ENCODE measurements at places on chromosomes 2 and 18. TPM values are rescaled to one million over a fixed set of nuclear protein-coding genes. Genes with fewer than 3 reads are reported as not detected.

DNA sequence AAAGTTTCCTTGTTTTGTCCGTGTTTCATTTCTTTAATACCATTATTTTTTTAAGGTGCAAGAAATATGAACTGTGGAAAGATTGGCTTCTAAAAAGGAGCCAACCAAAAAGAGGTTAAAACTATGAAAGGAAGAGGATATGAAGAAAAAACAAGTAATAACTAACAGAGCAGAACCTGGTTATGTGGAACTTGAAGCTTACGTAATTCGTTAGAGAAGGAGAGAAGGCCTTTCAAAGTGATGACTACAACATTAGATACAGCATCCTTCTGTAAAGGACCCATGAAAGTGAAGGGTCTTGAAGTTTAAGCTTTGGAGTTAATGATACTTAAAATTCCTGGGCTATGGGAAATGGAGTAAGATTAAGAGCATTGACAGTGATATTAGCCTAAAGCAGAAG, 84.5 kb downstream of the ANKRD12 start:
- no peak for DNase-seq

REEP1 gene
- total RNA-seq: not detected

- DNase-seq: no peak
Measured at GRCh38 chr2:23230885-23231284, 154.1 kb upstream of the KLHL29 start.

CXCR4 gene
- total RNA-seq: 17.6 TPM

DNA sequence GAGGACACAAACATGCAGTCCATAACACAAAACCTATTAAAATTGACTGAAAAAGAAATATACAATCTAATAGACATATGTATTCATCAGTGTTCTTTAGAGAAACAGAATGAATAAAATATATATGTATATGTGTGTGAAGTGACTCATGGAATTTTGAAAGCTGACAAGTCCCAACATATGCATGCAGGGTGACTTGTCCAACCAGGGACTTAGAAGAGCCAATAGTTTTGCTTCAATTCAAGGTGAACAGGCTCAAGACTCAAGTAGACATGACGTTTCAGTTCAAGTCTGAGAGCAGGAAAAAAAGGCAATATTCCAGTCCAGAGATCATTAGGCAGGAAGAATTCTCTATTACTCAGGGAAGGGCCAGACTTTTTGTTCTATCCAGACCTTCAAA, 271.2 kb upstream of the SETBP1 start:
- no peak for DNase-seq

DNA sequence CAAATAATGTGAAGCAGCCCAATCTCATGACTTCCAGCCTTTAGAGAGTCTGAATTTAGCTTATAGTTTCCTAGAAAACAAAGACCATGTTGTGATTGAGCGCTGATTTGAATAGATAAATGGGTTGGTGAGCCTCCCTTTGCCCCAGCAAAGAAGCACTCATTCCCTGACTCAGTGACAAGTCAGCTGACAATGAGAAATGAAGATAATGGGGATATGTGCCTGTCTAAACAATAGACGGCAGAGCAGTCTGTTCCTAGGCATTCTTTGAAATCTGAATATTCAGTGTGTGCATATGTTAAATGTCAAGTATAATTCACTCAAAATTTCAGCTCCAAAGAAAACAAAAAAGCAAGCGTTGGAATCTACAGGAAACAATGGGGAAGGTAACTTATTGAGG, 34.8 kb upstream of the LINC00305 start:
- DNase-seq: no peak

DNA sequence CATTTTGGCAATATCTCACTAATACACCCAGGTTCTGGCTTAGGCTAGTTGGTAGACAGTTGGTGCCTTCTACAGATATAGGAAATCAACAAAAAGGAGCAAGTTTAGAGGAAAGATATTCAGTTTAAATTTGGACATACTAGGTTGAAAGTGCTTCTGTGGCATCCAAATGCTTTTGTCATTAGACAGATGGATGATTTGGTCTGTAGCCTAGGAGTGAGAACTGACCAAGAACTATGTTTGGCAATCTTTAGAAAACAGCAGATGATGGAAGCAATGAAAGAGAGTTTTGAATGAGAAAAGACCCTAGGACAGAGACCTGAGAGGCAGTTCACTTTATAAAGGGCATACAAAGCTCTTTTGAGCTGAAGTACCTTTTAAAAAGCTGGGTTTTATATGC, 201.3 kb upstream of the FSHR start:
- no peak for DNase-seq

DNA sequence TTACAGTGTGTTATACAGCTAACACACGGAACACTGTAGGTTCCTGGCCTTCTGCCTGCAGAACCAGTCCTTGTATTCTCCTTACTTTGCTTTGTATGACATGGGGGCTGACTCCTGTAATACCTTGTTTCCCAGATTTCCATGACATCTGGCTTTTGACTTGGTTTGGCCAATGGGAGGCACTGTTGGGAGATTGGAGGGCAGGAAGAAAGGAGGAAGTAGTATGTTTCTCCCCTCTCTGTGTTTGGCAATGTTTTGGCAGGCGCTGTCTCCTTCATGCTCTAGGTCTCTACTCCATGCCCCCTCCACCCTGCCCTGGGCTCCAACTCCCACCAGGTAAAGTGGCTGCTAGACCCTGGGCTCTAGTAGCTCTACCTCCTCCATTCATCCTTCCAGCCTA, 331.1 kb upstream of the SLC14A2 start:
- DNase-seq: no peak
